ENCODE measurements at places on chromosomes 1 and 21. TPM values are rescaled to one million over a fixed set of nuclear protein-coding genes. Genes with fewer than 3 reads are reported as not detected.

The FOXJ3 gene
- total RNA-seq = 25.5 TPM

DNA sequence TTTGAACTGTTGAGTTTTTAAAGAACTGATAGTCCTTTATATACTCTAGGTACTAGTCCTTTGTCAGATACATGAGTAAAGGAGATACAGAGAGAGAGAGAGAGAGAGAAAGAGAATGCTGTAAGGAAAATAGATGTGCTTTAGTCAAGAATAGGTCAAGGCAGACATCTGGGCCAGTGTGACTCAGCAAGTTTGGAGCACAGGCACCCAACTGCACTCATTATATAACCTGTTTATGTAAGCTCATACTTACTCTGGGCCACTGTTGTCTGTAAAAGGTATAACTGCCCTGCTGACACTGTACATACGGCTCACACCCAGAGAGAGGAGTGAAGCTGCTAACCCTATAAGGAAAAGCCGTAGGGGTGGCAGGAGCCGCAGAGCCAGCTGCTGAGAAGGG lies 32.2 kb upstream of the AKT3 start:
- no peaks in the 10 kb centered on the region for H3K4me1 ChIP-seq
- H3K27me3 ChIP-seq = no peaks in the 10 kb centered on the region
- no peaks in the 10 kb centered on the region for H3K36me3 ChIP-seq
- H3K4me3 ChIP-seq = no peak overlapping the region

DNA sequence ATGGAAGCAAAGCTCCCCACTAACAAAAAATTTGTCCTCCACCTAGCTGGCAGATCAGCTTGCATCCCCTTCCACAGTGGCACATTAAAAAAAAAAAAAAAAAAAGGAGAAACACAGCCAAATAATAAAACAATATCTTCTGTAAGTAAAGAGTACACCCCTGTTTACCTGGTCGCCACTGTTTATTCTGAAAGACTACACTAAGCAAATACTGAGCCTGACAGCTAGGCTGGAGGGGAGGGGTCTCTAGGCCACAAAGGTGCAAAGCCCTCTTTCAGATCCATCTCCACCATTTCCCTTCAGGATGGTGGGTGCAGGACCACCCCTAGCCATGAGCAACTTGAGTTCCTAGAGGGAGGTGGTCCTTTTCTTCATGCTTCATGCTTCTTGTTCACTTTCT lies 22.8 kb upstream of the SLC45A3 start:
- H3K36me3 ChIP-seq = no peaks in the 10 kb centered on the region
- no peak overlapping the region for H3K4me3 ChIP-seq
- H3K4me1 ChIP-seq = no peaks in the 10 kb centered on the region
- no peaks in the 10 kb centered on the region for H3K27me3 ChIP-seq

DNA sequence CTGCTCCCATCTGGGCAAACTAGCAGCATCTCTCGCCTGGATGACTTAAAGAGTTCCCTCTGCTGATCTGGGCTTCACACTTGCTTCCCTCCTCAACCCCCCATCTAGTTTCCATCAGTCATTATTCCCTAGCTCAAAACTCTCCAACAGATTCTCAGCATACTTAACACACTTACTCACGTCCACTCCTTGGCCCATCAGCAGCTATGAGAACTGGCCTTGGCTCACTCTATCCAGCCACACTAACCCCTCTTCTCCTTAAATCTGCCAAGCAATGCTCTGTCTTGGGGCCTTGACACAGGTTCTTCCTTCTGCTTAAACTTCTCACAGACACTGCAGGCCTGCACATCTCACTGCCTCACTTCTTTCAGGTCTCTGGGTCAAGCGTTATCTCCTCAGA lies 41.6 kb downstream of the GNG12 start:
- H3K4me1 ChIP-seq = no peaks in the 10 kb centered on the region
- no peak overlapping the region for H3K4me3 ChIP-seq
- H3K27ac ChIP-seq = no peak overlapping the region
- no peaks in the 10 kb centered on the region for H3K36me3 ChIP-seq

- no peaks in the 10 kb centered on the region for H3K27me3 ChIP-seq
- H3K36me3 ChIP-seq = no peaks in the 10 kb centered on the region
- H3K4me3 ChIP-seq = no peak overlapping the region
- DNase-seq = no peak
- H3K4me1 ChIP-seq = no peaks in the 10 kb centered on the region
- peak overlapping the region; percentile 13 for H3K27ac ChIP-seq
Measured at GRCh38 chr1:41626616-41627375, 142.3 kb upstream of the EDN2 start.
